Memory B cell (primary cell): ENCODE measurements at places on chromosomes 1 and 21.

DNA sequence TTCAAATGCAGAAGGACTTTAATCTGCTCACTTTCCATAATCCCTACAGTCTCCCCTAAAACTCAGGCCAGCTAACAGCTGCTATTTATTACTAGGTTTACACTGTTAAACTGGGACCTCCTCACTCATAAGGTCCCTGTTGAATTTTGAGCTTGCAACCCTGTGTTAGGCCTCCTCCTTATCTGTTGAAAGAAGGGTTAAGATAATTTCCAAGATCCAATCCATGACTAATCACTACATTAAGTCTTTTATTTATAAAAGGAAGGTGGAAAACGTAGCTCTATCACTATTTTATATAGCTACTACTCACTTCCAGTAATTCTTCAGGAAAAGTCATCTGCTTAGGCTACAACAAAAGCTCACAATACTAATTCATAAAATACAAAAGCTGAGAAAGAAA lies 79.5 kb downstream of the EVI5 start:
- no peak for DNase-seq

DNA sequence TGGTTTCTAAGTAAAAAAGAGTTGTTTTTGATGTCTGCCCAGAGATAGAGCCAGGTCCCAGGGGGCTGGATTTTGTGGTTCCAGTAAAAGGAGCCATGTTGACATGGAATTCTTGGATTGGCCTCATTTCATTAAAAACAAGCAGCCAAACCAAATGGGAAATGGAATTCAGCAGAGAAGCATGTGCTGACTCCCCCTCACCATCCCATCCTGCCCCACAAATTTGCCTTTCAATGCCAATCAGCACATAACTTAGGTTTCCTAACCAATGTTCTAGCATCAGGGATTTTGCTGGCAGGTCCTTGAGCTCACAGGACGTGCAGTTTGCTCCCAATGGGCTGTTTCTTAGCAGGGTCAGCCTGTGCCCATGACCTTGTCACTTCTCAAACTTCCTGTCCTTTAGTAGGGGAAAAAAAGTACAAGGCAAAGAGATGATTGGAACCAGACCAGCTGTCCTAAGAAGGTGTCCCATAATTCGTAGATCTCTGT lies 101.5 kb upstream of the GADD45A start:
- no peak for DNase-seq

DNA sequence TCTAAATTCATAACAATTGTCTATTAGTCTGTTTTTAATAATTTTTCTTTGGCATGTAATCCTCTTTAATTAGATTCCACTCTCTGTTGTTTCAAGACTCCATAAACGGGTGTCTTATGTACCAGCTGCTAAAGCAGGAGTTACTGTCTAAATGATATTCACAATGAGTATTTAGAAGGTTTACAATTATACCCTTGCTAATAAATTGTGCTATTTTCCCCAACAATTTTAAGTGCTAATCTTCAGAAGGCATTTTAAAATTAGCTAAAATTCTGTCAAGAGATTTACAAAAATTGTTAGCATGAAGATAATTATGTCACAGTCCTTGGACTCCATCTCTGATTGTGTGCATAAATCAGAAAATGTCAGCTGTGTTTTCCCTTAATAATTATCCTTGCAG lies 83.7 kb downstream of the DPYD start:
- no peak for DNase-seq

- DNase-seq: no peak
Measured at GRCh38 chr1:38667626-38668025, 191.9 kb downstream of the RRAGC start.

DNA sequence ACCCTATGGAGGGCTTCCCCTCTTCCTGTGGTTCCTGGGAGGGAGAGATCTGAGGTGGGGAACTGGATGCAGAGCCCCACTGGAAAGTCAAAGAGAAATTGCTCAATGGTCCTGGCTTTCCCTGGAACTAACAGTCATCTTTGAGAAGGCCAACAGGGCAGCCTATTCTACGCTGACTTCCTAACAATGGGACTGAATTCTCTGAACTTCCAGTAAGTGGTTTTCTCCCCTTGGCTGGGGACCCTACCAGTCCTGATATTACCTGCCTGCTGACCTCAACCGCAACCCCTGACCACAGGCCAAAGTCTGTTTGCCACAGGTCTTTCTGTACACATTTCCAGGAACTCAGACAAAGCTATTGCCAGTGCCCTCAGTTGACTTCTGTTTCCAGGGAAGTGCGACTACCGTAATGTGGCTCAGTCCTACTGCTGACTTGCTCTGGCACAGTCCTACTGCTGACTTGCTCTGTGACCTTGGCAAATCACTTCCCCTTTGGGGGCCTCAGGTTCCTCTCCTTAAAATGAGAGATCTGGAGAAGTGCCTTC lies 55.3 kb downstream of the C8B start:
- no peak for DNase-seq

DNA sequence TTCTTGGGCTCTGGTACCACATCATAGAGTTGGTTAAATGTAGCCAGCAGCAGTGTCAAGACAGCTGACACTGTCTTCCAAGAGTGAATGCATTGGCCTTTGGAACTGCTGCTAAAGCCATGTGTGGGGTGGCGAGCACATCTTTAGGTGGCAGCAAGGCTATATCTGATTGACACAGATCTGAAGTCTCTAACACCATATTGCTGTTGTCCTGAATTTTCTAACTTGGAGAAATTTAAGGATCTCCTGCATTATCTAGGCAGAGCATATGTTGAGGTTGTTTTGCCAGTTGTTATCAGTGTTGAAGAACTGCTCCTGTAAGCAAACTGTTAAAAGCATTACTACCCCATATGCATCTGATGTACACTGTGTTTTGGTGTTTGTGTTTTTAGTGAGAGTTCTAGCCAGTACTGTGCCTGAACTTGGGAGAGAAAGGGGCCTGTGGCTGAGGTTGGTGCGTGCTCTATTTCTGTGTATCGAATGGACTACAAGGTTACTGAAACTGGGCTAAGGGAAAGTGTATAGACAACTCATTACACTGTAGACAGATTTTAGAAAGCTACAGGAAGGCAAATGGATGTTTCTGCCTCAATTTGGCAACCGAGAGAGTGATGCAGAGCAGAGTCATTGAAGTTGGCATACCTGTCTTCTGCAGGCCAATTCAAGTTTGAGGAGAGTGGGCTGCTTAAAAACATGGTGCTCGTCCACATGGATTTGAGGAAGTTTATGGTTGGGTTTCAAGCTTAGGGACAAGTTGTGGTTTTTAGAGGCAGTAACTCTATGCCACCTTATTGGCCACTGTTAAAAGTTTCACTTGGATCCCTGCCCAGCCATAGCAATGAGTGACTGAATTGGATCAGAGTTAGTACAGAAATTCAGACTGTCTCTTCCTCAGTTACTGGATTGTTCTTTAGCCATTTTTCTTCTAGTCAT lies 16.9 kb downstream of the DYRK3 start:
- no peak for DNase-seq

DNA sequence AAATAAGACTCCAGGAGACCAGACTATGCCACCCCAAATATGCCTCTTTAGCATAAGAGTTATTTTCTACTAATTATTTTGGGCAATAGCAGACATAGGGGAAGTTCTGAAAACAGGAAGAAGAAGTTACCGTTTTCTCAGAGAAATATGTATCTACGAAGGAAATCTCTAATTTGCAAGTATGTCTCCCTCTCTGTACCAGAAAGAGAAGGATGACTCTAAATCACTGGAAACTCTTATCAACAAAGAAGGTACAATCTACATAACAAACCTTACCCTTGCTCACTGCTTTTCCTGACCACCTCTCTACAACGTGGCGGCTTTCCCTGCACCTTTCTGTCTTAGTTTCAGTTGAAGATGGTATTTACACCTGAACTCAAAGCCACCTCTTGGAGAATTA lies 49.0 kb downstream of the OMA1 start:
- peak; percentile 11 for DNase-seq

GRCh38 chr1:145786271-145786670 lies 37.6 kb downstream of the RNF115 start:
- no peak for DNase-seq

DNA sequence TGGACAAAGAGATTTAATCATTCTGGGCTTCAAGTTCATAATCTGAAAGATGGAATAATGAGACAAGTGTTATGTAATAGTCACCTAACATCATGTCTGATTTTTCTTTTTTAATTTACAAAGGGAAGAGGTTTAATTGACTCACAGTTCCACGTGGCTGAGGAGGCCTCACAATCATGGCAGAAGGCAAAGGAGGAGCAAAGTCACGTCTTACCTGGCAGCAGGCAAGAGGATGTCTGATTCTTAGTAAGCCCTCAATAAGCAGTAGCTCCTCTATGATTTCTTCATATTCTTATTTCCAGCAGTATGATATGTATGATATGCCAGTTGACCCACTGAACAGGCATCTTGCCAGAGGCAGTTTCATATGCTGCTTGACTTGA lies 152.7 kb downstream of the S1PR1 start:
- DNase-seq: no peak

- DNase-seq: no peak
Measured at GRCh38 chr21:34105947-34106541, 32.7 kb downstream of the MRPS6 start.

DNA sequence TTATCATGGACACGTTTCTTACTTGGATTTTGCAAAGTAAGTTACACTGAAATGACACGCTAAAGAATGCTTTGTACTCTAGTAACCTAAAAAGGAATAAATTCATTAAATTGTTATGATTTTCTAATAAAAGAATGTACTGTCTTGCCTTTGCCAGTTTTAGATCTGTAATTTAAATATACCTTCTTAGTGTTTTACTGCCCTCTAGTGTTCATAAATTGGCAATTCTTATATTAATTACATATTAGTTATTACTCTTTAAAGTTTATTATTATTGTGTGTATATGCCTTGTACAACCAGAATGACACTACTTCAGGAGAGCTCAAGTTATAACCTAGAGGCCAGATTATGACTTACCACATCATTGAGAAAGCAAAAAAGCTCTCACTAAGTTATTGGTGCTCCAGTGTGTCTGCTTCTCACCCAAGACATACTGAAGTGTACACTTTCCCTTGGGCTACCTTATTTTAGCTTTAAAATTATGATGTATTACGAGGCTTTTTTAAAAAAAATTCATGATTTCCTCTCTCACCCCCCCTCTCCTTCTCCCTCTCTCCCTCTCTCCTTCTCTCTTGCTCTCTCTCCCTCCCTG lies 169.9 kb downstream of the HS2ST1 start:
- peak; percentile 20 for DNase-seq

DNA sequence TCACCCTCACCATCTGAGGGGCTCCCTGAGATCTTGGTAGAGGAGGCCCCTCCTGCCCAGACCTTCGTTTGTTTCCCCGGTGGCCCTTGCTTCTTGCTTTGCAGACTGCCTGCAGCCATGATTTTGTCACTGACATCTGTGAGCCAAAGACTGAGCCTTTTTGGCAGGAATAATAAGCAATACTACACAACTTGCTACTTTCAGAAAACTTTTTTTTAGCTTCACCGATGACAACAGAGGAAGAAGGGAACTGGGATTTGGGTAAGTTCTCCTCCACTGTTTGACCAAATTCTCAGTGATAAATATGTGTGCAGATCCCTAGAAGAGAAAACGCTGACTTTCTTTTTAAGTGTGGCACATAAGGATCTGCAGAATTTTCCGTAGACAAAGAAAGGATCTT lies 11.7 kb upstream of the CD101 start:
- no peak for DNase-seq
